Activated CD4-positive, alpha-beta T cell treated with anti-CD3 and anti-CD28 coated beads, Interleukin-2, amount 10 ng/mL, durations not matched to agents 24 days and 14 days (primary cell): ENCODE measurements at places on chromosomes 5 and 9. TPM values are rescaled to one million over a fixed set of nuclear protein-coding genes. Genes with fewer than 3 reads are reported as not detected.

DNA sequence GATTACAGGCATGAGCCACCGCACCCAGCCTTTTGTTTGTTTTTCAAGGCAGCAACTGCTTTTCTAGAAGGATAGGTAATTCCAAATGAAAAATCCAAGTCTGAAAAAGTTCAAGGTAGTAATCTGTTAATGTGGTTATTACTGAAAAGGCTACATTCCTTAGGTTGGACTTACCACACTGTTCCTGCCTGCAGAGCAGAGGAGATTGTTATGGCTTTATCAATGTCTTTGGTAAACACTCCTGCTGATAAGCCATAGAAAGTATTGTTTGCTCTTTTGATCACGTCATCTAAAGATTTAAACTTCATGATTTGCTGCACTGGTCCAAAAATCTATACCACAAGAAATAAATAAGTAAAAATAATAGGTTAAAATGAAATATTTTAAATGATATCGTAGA is 43.4 kb downstream of the ALDH1A1 start:
- no peak for DNase-seq

DNA sequence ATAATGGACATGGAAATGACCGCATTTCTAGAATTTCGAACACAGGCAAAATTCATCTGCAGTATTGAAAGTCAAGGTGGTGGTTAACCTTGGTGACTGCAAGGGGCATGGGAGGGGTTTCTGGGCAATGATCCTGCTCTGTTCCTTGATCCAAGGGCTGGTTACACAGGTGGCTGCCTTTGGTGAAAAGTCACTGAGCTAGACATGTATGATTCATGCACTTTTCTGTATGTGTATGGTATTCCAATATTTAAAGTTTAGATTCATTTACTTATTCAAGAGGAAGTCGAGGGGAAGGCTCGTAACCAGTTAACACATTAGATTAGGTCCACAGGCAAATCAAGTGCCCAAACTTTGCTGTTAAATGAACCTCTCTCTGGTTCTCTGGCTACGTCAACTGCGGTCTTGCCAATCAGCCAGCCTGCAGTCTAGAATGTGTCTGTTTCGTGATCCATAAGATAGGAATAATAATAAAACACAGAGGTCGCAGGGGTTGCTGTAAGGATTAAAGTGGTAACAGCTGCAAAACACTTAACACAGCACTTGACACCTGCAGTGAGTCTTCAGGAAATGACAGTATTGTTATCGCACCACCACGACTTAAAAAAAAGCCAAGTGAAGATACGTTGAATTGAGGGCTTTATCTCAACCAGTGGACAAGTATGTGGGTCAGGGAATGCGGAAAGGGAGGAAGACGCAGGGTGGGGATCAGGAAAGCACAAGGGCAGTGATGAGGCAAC is 92.5 kb downstream of the TLE1 start:
- DNase-seq: no peak

GRCh38 chr5:110549301-110549700 is 177.2 kb downstream of the TMEM232 start:
- no peak for DNase-seq

- DNase-seq: peak; percentile 69
Observed at GRCh38 chr5:68344447-68345111, 129.0 kb downstream of the PIK3R1 start.

DNA sequence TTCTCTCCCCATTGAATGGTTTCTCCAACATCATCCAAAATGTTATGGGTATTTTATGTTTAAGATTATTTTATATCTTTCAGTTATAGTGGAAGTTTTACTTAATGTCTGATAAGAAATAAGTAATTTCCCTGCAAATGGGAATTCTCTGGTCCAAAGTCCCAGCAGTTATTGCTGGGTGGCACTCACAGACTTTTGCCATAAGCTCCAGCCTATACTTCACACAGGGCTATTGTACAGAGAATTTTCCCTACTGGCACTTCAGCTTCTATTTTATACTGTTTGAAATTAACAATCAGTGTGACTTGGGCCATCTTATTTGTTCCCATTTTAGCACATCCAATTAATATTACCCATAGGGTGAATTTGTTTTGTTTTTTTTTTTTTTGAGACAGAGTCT is 32.9 kb downstream of the CD14 start:
- DNase-seq: no peak

- no peak for DNase-seq
Observed at GRCh38 chr5:8239198-8239597, 370.2 kb downstream of the MTRR start.

The CDH6 gene
- total RNA-seq: not detected in 2 replicates

The FAM151B gene
- total RNA-seq: 0.23 TPM in 1 of 2 replicates, not detected in the other
